IPS DF 6.9 (cell line): ENCODE measurements at places on chromosomes 12 and 14.

DNA sequence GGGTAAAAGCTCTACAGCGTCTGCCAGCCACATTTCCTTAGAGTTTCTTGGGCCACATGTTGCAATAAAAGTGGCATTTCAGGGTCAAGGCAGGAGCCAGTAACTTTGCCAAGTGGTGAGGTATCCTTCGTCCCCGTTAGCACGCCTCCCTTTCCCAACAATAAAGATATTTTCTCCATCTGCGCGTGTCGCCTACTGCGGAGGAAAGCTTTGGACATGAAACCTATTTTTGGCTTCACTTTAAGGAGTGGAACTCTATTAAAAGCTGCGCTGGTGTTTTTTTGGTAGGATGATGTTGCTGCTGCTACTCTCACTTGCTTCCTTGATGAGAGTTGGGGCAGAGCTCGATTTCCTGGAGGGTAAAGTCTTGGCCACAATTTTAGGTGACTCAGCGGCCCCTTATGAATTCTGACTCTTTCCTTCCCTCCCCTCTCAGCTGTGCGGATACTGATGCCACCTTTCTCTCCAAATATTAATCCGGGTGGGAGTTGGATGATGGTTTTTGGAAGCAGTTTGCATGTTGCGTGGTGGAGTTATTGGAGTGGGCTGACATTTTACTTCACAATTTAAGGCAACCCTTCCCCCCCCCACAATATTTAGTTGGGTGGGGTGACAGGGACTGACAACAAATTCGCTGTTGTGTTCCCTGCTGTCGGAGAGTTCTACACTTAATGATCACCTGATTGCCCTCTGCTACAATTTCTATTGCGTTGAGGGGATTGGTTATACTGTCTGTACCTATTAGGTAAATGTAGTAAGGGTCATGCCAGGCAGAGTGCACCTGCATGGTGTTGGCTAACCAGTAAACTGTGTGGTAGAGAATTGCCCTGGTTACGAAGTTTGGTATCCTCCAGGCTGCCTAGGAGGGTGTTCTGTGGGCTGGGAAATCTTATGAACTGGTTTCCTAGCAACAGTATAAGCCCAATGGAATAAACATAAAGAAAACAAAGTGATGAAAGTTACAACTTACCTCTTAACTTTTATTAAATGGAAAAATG is 1.1 kb downstream of the CCDC91 start:
- DNase-seq: no peak

- no peak for DNase-seq
These were observed 16.1 kb downstream of the HCAR2 start for GRCh38 chr12:122687086-122687485.

DNA sequence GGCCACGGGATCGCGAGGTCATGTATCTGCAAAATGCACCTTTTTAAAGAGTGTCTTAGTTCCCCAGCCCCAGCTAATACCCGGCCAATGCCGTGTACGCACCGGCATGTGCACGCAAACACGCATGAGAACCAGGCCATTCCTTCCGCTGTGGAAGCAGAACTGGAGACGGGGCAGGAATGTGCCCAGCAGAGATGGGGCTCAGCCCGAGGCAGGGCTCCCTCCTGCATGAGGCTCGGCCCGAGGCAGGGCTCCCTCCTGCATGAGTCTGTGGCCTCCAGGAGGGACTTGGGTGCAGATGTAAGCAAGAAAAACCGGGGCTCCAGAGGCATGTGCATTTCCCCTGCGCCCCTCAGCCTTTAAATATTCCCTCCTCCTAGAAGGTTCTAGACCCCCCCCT is 38.2 kb downstream of the SLC6A12 start:
- no peak for DNase-seq

- no peak for DNase-seq
These were observed 1505.3 kb downstream of the AACS start for GRCh38 chr12:126570566-126570965.

GRCh38 chr12:90627180-90627896 is 327.6 kb downstream of the CCER1 start:
- DNase-seq: no peak

DNA sequence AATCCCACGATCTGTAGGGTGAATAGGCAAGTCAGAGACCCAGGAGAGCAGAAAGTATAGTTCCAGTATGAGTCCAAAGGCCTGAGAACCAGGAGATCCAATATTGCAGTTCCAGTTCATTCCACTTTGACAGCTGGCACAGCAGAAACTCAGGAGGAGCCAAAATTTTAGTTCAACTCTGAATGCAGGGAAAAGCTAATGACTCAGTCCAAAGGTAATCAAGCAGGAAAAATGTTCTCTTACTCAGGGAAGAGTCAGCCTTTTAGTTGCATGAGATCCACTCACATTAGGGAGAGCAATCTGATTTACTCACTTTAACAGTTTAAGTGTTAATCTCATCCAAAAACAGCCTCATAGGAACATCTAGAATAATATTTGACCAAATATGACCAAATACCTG is 130.2 kb upstream of the LRFN5 start:
- no peak for DNase-seq

DNA sequence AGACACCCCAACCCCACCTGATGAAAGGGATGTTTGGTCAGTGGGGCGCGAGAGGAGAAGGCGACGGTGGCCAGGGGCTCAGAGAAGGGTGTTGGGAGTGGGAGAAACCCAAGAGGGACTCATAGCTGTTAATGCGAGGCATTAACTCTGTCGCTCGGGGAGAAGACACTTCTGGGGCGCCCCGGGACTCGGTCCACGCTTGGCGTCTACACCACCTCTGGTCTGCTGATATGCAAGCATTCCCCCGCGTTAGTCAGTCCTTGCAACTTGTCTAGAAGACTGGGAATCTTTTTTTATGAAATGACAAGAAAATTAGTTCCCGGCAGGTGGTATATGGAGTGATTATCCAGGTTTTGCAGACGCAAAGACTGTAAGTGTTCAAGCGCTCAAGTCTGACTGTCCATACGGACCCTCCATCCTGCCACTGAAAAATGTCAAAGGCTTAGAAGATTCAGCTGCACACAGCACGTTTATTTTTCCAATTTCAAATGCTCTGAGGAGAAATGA is 360 bp upstream of the SLC35F4 start:
- no peak for DNase-seq

DNA sequence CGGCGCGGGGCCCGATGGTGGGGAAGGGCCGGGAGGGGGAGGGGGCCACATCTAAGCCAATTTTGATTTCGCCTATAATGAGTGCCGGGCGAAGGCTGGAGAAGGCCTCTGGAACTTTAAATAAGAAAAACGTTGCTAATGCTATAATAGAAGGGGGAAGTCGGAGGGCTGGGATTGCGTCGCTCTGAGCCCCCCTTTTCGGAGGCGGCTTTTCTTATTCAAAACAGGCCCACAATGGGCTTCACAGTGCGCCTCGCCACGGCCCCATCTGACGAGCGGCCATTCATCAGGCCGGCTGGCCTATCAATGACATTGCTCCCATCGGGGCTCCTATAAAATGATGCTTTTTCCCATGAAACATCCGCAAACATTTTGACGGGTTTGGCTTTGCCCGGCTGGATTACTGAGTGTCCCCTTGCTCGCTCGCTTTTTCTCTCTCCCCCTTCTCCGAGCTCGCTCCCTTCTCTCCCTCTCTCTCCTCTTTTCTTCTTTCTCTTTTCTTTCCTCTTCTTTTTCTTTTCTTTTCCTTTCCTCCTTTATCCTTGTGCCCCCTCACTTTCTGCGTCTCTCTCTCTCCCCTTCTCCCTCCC is at the start of gene RFX4:
TSS of gene RFX4 (plus strand) at position 364 of the 590 bp plus-strand sequence. CDS start 317 bp downstream, outside the sequence.
- DNase-seq: no peak

DNA sequence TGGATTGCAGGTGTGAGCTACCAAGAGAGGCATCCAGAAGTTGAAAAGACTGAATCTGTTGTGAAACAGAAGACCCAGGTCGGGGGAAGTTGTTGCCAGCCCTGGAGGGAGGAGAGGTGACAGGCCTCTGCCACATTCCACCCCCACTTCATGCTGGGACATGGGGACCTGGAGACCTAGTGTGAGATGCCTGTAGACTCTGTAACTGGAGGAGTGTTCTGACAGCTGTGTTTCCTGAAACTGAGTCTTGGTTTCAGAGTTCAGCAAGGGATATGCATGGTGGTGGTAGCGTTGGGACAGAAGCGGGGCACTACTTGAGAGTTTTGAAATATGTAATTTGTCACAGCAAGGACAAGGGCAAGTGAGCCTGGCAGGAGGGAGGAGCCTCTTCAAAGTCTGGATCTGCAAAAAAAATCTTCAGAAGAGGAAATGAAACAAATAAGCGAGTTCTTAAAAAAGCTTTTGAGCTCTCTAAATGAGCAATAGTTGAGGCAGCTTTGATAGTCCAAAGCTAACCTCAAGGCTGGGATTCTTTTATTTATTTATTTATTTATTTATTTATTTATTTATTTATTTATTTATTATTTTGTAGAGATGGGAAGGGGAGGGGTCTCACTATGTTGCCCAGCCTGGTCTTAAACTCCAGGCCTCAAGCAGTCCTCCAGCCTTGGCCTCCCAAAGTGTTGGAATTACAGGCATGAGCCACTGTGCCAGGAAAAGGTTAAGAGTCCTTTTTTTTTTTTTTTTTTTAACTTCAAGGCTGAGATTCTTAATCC is 58.9 kb upstream of the EEA1 start:
- no peak for DNase-seq

DNA sequence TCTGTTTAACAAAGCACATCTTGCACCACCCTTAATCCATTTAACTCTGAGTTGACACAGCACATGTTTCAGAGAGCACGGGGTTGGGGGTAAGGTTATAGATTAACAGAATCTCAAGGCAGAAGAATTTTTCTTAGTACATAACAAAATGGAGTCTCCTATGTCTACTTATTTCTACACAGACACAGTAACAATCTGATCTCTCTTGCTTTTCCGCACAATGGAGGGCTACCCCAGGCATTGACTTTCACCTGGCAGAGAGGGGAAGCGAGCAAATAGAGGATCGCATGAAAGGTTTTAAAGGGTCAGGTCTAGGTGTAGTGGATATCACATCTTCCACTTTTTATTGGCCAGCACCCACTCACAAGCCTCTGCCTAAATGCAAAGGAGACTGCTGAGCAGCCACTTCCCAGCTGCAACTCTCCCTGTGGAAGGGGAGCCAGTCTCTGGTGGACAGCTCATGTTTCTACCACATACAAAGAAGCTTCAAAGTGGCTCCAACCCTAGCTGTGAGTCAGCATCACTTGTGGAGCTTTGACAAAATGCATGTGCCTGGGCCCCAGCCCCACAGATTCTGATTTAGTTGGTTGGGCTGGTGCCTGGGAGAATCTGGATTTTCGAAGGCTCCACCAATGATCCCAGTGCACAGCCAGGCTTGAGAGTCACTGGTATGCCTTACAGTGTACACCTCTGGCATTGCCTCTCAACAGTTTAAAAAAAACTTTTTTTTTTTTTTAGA is 7.2 kb upstream of the FNTB start:
- no peak for DNase-seq

DNA sequence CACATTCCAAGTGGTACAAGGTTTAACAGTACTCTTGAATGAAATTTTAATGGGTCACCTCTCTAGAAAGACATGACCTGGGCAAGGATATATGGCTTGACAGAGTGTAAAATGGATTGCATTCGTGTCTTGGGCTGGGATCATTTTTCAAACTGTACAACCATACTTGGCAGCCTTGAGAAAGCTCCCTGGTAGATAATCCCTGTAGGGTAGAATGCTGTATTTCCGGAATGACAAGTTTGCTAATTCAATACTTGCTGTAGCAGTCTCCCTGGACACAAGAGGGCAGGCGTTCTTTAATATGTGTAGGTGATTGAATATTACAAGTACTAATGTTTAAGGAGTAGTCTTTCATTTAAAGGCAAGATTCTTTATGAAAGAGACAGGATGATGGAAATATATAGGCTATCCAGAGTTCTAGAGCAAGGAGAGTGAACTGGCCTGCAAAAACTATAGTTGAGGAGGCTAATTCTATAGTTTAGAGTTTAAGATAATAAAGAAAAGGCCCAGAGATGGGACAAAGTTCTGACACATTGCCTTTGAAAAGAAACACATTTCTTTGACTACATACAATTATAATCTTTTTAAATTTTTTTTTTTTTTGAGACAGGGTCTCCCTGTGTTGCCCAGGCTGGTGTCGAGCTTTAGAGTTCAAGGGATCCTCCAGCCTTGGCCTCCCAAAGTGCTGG is 53.4 kb downstream of the PLBD1 start:
- peak; percentile 52 for DNase-seq

GRCh38 chr12:54430471-54431069 is 11.5 kb upstream of the ITGA5 start:
- DNase-seq: no peak

DNA sequence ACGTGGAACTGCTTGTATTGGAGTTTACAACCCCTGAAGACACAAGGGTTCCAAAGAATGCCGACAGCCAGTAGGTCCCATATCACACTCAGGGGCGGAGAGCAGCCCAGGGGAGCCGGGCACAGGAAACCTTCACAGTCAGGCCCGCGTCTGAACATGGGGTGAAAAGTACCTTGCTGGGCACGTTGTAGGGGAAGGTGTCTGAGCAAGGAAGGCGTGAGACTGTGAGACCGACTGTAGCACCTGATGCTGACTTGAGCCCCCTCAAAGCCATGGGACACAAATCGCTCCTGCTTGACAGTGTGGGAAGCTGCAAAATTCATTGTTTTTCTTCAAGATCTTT is 14.7 kb downstream of the RIMBP2 start:
- DNase-seq: no peak

GRCh38 chr12:124456652-124457152 is 110.7 kb downstream of the NCOR2 start:
- no peak for DNase-seq

- no peak for DNase-seq
These were observed 4.5 kb downstream of the RPH3A start for GRCh38 chr12:112796067-112796466.

GRCh38 chr14:29392287-29392686 is 535.4 kb downstream of the PRKD1 start:
- DNase-seq: no peak

DNA sequence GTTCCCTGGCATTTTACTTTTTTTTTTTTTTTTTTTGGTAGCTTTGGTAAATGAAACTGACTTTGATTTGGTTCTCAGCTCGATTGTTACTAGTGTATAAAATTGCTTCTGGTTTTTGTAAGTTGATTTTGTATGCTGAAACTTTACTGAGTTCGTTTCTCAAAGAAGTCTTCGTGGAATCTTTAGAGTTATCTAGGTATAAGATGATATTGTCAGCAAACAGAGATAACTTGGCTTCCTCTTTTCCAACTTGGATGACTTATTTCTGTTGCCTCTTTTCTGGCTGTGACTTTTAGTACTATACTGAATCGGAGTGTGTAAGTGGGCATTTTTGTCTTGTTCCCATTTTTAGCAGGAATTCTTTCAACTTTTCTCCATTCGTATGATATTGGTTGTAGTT is 28.1 kb downstream of the USP15 start:
- no peak for DNase-seq

DNA sequence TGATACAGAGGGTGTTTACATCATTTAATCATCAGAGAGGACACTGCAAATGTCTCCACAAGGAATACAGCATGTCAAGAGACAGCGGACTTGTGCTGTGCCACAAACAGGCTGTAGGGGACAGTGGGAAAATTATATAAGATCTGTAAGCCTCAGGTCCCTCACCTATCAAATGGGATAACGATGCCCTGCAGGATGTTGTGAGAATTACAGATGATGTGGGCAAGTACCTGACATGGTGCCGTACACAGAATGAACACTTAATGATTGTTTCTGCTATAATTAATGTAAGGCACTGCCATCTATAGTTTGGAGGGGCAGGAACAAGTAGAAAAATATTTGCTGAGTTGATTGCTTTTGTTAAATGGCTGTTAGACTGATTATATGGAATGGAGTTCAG is 81.9 kb upstream of the GTF2A1 start:
- DNase-seq: peak; percentile 31

- no peak for DNase-seq
These were observed 74.8 kb upstream of the FOXN3 start for GRCh38 chr14:89491711-89492381.
